WTC11 (cell line): ENCODE measurements at places on chromosomes 5 and 9. TPM values are rescaled to one million over a fixed set of nuclear protein-coding genes. Genes with fewer than 3 reads are reported as not detected.
A peak's percentile ranks its signal among the peaks of the same experiment; 100 is the strongest.

GRCh38 chr5:78496373-78496772 lies 136.0 kb downstream of the SCAMP1 start:
- no peak for DNase-seq

GRCh38 chr9:108300306-108301287 lies 555.2 kb downstream of the ACTL7B start:
- no peak for DNase-seq

GRCh38 chr9:83986765-83987401 lies 6.3 kb downstream of the RMI1 start:
- no peak for DNase-seq

GRCh38 chr5:114243972-114244317 lies 117.9 kb upstream of the KCNN2 start:
- DNase-seq = no peak

DNA sequence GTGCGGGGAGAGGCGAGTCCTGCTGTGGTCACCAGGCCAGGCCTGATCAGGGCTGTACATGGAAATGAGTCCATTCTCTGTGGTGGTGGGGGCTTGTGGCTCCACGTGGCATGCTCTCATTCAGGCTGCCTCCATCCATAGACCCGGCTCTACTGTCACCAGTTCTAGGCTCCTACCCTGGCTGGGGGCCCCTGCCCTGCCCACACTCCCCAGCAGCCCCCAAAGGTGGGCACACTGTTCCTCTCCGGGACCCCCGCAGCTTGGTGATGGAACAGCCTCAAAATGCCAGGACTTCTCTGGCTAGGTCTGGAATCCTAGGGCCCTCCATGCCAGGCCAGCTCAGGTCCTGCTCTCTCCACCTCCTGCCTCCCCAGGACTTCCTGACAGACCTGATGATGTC lies 111.7 kb downstream of the DAB2IP start:
- no peak for DNase-seq

DNA sequence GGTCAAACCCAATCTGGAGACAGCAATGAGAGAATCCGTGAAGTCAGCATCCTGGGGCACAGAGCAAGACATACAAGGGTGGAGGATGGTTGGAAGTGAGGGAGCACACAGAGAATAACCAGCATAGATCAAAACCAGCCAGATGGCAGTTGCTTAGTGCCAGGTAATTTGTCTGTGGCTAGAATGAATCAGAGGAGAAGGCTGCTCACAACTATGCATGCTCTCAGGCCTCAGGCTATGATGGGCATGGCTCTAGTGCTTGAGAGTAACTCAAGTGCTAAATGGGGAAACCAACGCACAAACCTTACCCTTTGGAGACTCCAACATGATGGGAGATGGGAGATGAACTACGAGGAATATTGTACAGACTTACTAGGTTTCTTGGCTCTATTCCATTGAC lies 160.8 kb downstream of the DMRT2 start:
- no peak for DNase-seq

DNA sequence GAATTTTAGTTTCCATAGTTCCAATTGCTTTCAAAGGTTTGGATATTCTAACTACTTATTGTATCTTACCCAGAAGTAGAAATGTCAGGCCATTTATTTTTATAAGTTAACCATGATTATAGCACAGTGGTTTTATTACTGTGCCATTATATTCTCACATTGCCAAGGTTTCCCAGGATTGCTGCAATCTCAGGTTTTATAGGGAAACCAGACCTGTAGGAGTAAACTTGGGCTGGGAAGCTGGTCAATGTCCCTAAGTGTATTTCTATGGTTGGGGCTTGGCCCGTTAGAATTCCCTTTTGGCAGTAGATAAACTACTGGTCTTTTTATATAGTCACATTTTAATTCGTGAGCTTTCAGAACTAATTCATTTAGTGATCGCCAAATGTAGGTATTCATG lies 396.6 kb upstream of the KCNN2 start:
- DNase-seq = no peak

GRCh38 chr9:29796291-29796952 lies 2223.1 kb upstream of the C9orf72 start:
- DNase-seq = no peak

- no peak for DNase-seq
Measured at GRCh38 chr9:115847216-115847615, 306.4 kb upstream of the PAPPA start.

GRCh38 chr5:1756481-1756880 lies 43.2 kb downstream of the MRPL36 start:
- DNase-seq = no peak

DNA sequence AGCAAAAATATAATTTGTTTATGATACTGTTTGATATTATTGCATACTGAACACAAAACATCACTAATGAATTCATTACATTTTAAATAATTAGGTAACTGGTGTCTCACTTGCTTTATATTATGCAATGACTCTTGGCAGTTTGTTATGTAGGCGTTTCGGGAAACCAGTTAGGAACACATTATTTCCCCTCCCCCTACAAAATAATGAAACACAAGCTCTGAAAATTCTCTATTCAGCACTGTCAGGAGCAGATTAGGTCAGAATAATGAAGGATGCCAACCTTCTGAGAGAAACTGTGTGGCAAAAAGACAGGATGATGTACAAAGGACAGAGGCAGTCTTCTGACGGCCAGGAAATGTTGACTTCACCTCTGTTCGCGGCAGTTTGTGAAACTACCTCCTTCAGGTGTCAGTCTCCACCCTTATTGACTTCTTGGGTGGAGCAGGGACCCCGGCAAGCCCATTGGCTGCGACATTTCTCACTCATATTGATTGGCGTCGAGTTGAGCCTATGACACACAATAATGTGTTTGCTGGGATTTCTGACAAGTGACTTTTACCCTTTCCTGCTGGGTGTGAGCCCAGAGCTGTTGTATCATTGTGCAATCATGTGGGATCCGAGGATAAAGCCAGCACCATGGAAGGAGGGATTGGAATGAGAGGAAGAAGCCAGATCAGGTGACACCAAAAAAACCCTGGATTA lies 33.9 kb downstream of the SH3PXD2B start:
- peak; percentile 62 for DNase-seq

GRCh38 chr9:110124439-110124838 lies 83.5 kb downstream of the C9orf152 start:
- DNase-seq = no peak

- no peak for DNase-seq
Measured at GRCh38 chr5:93281980-93282772, 298.8 kb downstream of the NR2F1-AS1 start.

DNA sequence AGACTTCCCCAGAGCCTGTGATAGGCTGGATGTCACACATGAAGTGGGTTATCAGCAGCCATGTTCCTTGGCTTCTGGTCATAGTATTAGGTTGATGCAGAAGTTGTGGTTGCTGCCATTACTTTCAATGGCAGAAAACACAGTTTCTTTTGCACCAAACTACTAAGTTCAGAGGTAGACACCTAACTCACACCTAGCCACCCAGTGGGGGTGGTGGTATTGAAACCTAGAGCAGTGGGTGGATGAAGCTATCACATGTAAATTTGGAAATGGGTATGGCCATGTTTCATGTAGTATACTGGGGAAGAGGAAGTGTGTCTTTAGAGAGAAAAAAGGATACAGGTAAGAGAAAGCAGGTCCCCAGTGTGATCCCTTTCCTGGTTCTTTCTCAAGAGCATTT lies 347.9 kb upstream of the SEMA6A start:
- no peak for DNase-seq

GRCh38 chr5:143258559-143259253 lies 144.8 kb downstream of the NR3C1 start:
- no peak for DNase-seq

DNA sequence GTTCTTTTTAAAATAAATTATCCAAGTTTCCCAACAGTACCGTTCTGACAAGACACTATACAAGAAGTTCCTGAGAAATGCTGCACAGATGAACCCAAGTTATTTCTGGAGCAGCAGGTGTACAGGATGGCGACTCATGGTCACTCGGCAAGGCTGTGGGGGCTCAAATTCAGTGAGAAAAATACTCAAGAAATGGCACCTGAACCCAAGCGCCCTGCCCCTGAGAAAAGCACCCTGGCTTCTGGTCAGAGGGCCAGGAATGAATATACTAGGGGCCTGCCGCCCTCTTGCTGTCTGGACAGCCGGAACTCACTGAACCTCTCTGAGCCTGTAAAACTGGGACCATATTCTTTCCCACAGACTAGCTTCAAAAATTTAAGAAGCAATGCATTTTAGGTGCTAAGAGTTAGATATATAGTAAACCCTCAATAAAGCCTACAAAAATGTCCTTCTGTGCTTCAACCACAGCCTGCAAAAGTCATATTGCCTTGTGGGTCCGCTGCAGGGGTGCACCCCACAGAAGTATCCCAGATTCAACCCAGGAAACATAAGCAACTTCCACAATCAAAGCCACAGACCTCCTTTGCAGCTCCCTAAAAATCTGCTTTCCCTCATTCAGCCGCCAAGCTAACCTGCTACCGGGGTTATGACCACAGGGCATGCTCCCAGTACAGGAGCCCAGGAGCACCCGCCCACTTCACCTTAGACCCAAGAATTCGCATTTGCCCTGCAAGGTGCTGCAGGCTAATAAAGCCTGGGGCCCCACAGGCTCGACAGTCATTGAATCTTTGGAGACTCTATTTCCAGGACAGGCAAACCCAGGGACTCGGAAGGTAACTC lies 1.4 kb downstream of the RAPGEF1 start:
- peak; percentile 46 for DNase-seq

DNA sequence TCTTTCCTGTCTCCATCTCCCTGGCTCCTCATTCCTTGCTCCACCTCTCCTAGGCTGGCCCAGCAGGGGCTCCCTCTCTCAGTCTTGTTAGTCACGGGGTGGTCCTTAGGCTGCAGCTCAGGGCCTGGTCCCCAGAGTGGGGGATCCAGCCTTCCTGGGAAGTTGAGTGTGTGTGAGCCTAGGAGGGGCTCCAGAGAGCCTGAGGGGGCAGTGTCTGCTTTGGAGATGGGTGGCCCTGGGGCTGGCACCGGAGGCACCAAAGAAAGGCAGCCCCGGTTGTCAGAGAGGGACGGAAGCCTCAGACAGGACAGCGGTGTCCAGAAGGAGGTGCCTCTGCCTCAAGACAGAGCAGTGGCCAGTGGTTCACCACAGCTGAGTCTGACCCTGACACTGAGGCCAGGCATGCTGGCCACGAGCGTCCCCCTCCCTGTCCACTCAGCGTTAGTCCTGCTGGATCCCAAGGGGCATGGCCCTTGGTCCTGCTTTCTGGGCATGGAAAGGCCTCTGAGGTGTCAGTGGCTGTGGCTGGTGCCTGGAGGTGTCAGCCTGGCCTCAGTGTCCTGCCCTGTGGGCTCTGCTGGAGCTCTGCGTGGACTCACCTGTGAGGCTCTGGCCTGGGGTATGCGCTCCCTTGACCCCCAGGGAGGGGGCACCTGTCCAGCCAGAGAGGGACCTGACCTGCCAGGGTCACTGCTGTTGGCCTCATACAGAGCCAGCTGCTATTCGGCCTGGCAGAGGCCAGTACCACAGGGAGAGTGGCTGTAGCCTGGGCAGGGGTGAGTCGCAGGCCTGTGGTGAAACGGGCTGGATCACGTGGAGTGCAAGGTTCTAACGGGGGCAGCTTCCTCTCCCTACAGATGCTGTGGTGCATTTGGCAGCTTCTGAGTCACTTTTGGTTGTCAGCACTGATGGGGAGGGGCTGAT lies 130.6 kb downstream of the CACNA1B start:
- DNase-seq = no peak

DNA sequence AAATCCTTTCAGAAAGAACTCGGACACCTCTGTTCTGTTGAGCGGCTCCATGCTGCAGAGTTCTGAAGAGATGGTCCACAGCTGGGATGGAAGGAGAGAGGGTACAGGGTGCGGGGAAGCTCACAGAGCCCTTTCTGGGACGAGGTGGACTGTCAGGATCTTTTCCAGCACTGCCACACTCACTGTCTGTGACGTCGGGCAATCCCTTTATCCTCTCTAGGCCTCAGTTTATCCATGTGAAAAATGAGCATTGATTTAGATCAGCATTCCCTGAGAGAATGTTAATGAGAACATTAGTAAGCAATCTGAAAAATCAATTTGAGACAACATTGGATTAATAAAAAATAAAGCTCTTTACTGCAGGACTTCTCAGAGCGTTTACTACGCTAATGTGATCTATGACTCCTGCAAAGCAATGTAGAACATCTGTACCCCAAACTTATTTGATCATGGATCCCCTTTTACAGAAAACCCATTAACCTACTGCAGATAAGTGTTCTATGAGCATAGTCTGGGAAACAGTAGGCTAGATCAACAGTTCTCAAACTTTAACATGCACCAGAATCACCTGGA lies at the start of gene OR13J1:
Gene OR13J1 (minus strand): TSS at position 51 of the 573 bp plus-strand sequence. CDS start 0 bp downstream, at position 51.
- DNase-seq = no peak

DNA sequence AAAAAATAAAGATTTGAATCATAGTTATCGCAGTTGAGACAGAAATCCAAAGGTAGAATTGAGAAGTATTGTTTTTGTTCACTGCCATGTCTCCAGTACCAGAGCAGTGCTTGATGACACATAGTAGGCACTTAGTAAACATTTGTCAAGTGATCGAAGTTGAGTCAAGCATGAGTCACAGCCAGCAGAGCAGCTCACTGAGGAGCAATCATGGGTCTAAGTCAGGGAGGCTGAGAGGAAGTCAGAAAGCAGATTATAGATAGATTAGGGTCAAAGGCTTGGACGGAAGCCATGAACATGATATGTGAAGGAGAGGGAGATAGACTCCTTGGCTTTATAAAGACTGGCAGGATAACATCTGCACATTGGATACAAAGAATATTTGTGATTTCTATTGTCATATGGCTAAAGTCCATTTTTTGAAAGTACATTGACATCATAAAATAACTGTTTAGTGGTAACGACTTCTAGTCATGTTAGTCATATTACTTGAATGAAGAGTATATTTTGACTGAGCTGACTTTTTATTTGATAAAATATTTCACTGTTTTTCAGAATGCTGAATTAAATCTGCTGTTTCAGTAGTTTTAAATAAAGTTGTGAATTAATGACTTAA lies 168.5 kb downstream of the RAB3C start:
- DNase-seq = no peak

DNA sequence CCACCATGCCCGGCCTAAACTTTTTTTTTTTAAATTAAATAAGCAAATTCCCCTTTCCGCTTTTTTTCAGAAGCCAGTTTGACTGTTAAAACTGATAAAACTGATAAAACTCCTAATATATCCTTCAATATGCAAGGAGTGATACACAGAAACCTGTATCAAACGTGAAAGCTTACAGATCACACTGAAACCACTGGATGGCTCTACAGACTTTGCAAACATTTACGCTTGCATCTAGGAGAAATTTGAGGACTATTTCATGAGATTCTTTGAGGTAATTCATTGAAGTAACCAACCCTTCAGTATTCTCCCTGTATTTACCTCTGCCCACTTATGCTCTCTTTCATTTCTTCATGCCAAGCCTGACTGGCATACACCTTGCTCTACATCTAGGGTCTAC lies 40.6 kb upstream of the CHD1 start:
- DNase-seq = no peak

- DNase-seq = peak; percentile 49
Measured at GRCh38 chr5:57650360-57651069, 167.9 kb upstream of the ACTBL2 start.

Gene NFIB
- total RNA-seq = 7.1 to 12.5 TPM (median 7.4 TPM) in 3 replicates

Gene NPR3
- total RNA-seq = 0.05 to 0.23 TPM (median 0.09 TPM) in 3 replicates

Gene LCN15
- total RNA-seq = 0.52 to 1.0 TPM (median 0.96 TPM) in 3 replicates

Gene CCDC107
- 10.8 to 14.7 TPM (median 14.1 TPM) in 3 replicates for total RNA-seq

Gene MOB3B
- 18.9 to 25.1 TPM (median 20.9 TPM) in 3 replicates for total RNA-seq

Gene CTNNAL1
- total RNA-seq = 50.7 to 54.3 TPM (median 53.1 TPM) in 3 replicates

Gene MCC
- total RNA-seq = 15.4 to 23.5 TPM (median 17.2 TPM) in 3 replicates

Gene EFNA5
- 17.4 to 23.6 TPM (median 23.2 TPM) in 3 replicates for total RNA-seq

Gene ANKRD34B
- total RNA-seq = 1.6 to 3.6 TPM (median 3.4 TPM) in 3 replicates
